ENCODE measurements at places on chromosomes 11 and 22. TPM values are rescaled to one million over a fixed set of nuclear protein-coding genes. Genes with fewer than 3 reads are reported as not detected.

DNA sequence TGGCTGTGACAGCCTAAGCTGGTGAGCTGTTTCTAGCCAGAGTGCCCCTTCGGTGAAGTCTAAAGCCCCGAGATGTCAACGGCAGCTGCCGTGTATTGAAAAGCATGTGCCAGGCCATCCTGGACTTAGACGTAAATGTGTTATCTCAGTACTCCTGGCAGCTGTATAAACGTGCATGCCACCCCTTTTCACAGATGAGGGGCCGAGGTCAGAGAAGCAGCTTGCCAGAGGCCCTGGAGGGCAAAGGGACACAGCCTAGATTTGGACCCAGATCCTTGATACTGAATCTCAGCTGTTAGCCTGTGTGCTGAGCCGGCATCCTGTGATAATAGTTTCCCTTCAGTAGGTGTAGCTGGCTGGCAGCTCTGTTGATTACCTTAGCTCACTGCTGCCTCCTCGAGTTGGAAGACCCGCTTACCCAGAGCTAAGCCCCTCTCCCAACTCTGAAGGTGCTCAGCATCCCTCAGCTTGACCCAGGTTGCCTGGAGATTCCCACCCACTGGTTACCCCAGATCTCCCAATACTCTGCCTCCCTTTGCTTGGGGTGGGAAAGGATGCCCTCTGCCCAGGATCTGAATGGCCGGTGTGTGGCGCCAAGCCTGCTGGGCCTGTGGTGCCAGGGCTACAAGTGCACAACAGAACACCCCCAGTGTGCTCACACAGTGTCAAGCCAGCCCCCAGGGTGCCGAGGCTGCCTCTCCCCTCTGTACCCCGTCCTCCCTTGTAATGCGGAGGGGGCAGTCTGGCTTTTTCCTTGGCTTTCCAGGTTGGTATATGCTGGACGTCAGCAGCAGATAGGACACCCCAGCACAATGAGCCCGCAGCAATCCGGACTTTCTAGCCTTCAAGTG, 59.8 kb upstream of the WNT7B start:
- H3K27me3 ChIP-seq: no peaks in the 10 kb centered on the region
- H3K36me3 ChIP-seq: no peaks in the 10 kb centered on the region
- H3K27ac ChIP-seq: peak overlapping the region; percentile 92

- H3K4me3 ChIP-seq: no peak overlapping the region
- no peak overlapping the region for H3K27ac ChIP-seq
- H3K4me1 ChIP-seq: no peaks in the 10 kb centered on the region
- DNase-seq: no peak
- H3K27me3 ChIP-seq: peaks cover 4% of the 10 kb centered on the region
These were observed 700 bp downstream of the C22orf31 start for GRCh38 chr22:29060931-29061330.

DNA sequence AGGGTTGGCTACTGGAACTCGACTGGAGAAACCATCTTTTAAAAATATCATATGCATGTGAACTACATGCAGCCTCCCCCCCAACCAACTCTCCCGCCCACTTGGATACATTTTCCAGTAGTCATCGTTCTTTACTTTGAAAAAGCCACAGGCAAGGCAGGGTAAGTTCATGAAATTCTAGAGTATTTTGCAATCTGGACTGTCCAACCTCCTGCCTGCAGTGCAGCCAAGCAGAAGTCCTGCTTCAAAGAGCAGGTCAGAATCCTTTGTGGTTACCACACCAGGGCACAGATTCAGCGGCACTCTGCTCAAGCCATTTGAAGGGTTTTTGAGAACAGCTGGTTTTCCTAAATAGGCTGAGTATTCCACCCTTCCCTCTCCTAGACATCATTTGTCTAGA, 12.1 kb downstream of the ELF5 start:
- H3K36me3 ChIP-seq: no peaks in the 10 kb centered on the region
- H3K27me3 ChIP-seq: no peaks in the 10 kb centered on the region
- DNase-seq: peak; percentile 97
- H3K27ac ChIP-seq: peak overlapping the region; percentile 78

- no peaks in the 10 kb centered on the region for H3K4me1 ChIP-seq
- peaks cover 2% of the 10 kb centered on the region for H3K27me3 ChIP-seq
- no peak overlapping the region for H3K4me3 ChIP-seq
- H3K36me3 ChIP-seq: no peaks in the 10 kb centered on the region
- no peak overlapping the region for H3K27ac ChIP-seq
- no peak for DNase-seq
These were observed 640 bp upstream of the VSIG10L2 start for GRCh38 chr11:125945011-125945796.

GRCh38 chr11:60482361-60482760, 10.2 kb upstream of the MS4A12 start:
- H3K4me3 ChIP-seq: no peak overlapping the region
- H3K27me3 ChIP-seq: no peaks in the 10 kb centered on the region
- no peaks in the 10 kb centered on the region for H3K4me1 ChIP-seq
- H3K27ac ChIP-seq: no peak overlapping the region
- DNase-seq: no peak
- H3K36me3 ChIP-seq: no peaks in the 10 kb centered on the region

DNA sequence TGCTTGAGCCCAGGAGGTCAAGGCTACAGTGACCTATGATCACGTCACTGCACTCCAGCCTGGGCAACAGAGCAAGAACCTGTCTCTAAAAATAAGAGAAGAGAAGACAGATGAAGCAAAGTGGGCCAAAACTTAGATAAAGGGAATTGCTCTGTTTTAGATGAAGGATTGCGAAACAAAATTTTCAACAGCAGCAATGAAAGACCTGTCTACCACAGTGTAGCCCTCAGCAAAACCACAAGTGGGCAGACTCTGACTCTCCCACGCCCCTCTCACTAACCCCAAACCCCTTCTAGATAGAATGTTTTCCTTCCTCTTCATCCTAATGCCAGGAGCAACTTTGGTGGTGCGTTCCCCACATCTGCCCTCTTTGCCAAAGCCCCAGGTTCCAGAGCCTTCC, 105.6 kb upstream of the ALDH3B2 start:
- no peak overlapping the region for H3K27ac ChIP-seq
- H3K4me3 ChIP-seq: no peak overlapping the region
- H3K4me1 ChIP-seq: no peaks in the 10 kb centered on the region
- no peaks in the 10 kb centered on the region for H3K36me3 ChIP-seq

DNA sequence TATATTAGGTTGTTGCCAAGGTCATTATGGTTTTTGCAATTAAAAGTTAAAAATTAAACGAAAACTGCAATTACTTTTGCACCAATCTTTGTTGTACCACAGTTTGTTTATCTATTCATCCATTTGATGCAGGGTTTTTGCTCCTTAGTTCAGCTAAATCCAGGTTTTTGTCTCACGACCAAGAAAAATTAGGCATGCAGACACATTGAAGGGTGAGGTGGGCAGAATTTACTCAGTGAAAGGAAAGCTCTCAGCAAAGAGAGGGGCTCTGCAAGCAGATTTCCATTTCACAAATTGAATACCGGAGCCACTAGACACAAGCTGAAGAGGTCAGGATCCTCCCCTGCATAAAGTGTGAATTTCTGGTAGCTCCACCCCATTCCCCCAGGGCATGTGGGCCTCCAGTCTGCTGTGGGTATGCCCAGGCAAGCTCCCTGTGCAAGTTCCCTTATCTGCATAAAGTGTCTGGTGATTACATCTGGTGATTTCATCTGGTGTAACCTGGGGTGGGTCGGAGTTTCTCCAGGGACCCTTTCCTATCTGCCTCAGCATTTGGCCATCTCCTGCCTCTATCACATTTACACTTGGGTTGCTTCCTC, 33.3 kb downstream of the APOL6 start:
- H3K4me1 ChIP-seq: no peaks in the 10 kb centered on the region
- H3K27ac ChIP-seq: no peak overlapping the region

DNA sequence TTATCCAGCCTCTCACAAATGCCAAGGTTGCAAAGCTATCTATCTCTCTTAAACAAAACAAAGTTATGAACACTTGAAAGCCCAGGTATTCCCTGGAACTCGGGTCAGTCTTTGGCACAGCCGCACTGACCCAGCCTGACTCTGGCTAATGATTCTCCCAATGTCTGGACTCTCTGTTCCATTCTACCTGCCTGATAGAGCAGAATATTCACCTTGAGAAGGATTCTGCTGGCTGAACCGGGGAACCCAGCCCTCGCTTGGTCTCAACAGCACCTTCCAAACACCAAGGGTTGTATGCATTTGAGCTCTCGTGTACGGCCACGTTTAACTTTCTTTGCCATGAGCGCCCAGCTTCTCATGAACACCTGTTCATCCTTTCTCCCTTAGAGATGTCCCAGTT, 116.8 kb downstream of the ZBTB16 start:
- no peaks in the 10 kb centered on the region for H3K4me1 ChIP-seq
- no peak for DNase-seq
- no peaks in the 10 kb centered on the region for H3K36me3 ChIP-seq
- H3K27me3 ChIP-seq: peaks cover 76% of the 10 kb centered on the region

GRCh38 chr11:44877571-44878497, 72.8 kb downstream of the TP53I11 start:
- peaks cover 7% of the 10 kb centered on the region for H3K4me1 ChIP-seq
- peak; percentile 10 for DNase-seq
- no peak overlapping the region for H3K4me3 ChIP-seq
- no peak overlapping the region for H3K27ac ChIP-seq
- H3K36me3 ChIP-seq: no peaks in the 10 kb centered on the region
- peaks cover 62% of the 10 kb centered on the region for H3K27me3 ChIP-seq

DNA sequence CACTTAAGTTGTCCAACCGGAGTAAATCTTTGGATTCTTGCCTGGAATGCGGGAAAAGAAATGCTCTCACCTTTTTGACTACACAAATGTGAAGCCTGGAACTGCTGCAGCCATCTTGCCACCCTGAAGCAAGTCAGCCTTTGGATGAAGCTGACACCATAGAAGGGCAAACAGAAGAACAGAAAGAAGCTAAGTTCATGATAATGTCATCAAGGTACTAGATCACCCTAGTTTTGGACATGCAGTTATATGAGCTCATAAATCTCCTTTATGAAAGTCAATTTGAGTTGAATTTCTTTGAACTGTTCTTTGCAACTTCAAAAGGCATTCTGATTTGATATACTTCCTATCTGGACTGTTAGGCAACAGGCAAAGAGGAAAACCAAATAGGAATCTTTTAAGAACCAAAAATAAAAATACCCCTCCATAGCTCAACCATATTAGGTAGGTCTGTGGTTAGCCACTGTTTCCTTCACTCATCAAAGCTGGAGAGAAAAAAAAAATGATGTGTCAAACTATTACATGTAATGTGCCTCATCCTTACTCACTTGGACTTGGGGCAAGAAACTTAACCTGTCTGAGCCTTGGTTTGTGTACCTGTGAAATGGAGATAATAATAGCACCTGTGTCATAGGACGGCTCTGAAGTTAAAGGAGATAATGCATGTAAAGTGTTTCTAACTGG, 91.9 kb downstream of the WT1 start:
- no peak for DNase-seq
- H3K4me1 ChIP-seq: no peaks in the 10 kb centered on the region
- H3K4me3 ChIP-seq: no peak overlapping the region
- H3K36me3 ChIP-seq: no peaks in the 10 kb centered on the region
- H3K27ac ChIP-seq: no peak overlapping the region

- no peak for DNase-seq
- no peak overlapping the region for H3K4me3 ChIP-seq
- no peak overlapping the region for H3K27ac ChIP-seq
- no peaks in the 10 kb centered on the region for H3K27me3 ChIP-seq
These were observed 622.7 kb downstream of the METTL15 start for GRCh38 chr11:28730889-28731288.

- no peaks in the 10 kb centered on the region for H3K36me3 ChIP-seq
- peaks cover 5% of the 10 kb centered on the region for H3K27me3 ChIP-seq
- peak; percentile 51 for DNase-seq
- H3K27ac ChIP-seq: peak overlapping the region; percentile 90
- H3K4me1 ChIP-seq: peaks cover 23% of the 10 kb centered on the region
These were observed 10.2 kb downstream of the YPEL4 start for GRCh38 chr11:57639321-57640067.

GRCh38 chr11:61092908-61093763, 9.2 kb upstream of the CD5 start:
- peaks cover 2% of the 10 kb centered on the region for H3K27me3 ChIP-seq
- H3K4me1 ChIP-seq: no peaks in the 10 kb centered on the region
- H3K36me3 ChIP-seq: no peaks in the 10 kb centered on the region
- no peak for DNase-seq
- no peak overlapping the region for H3K4me3 ChIP-seq
- no peak overlapping the region for H3K27ac ChIP-seq

GRCh38 chr22:25148149-25148691, 51.4 kb upstream of the CRYBB3 start:
- H3K27ac ChIP-seq: no peak overlapping the region
- no peaks in the 10 kb centered on the region for H3K4me1 ChIP-seq
- no peak for DNase-seq
- H3K27me3 ChIP-seq: no peaks in the 10 kb centered on the region
- H3K36me3 ChIP-seq: no peaks in the 10 kb centered on the region

- H3K4me1 ChIP-seq: no peaks in the 10 kb centered on the region
- H3K27me3 ChIP-seq: no peaks in the 10 kb centered on the region
- H3K27ac ChIP-seq: no peak overlapping the region
- no peak for DNase-seq
These were observed 484.0 kb downstream of the ETS1 start for GRCh38 chr11:128103278-128103873.

DNA sequence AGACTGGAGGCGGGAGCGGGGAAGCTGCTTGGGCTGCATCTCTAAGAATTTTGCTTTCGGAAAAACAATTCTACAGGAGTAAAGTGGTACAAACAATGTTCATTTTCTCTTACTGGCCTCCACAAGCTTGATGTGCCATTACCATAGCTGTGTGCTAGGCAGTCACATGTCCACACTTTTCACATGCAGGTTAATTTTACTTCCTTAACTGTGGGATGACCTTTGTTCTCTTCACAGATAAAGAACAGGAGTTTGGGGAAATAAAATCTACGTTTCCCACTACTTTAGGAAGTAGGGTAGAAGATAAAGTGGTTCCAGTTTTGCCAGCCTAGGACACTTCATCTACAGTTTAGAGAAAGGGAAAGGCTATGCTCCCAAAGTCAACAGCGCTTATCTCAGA, 327.2 kb upstream of the NARS2 start:
- no peak for DNase-seq
- no peak overlapping the region for H3K27ac ChIP-seq
- H3K27me3 ChIP-seq: no peaks in the 10 kb centered on the region
- H3K4me3 ChIP-seq: no peak overlapping the region
- peaks cover 3% of the 10 kb centered on the region for H3K36me3 ChIP-seq
- H3K4me1 ChIP-seq: no peaks in the 10 kb centered on the region

GRCh38 chr11:46686886-46687795, 13.3 kb downstream of the ARHGAP1 start:
- no peaks in the 10 kb centered on the region for H3K27me3 ChIP-seq
- no peak overlapping the region for H3K4me3 ChIP-seq
- H3K36me3 ChIP-seq: peaks cover 13% of the 10 kb centered on the region
- peak; percentile 82 for DNase-seq
- peaks cover 10% of the 10 kb centered on the region for H3K4me1 ChIP-seq
- peak overlapping the region; percentile 35 for H3K27ac ChIP-seq

- no peak for DNase-seq
- H3K27me3 ChIP-seq: no peaks in the 10 kb centered on the region
- peaks cover 14% of the 10 kb centered on the region for H3K4me1 ChIP-seq
- no peak overlapping the region for H3K27ac ChIP-seq
- H3K36me3 ChIP-seq: no peaks in the 10 kb centered on the region
- no peak overlapping the region for H3K4me3 ChIP-seq
These were observed 346.5 kb upstream of the SYN3 start for GRCh38 chr22:33404723-33405122.

SPI1 gene
- not detected for total RNA-seq

TNNT3 gene
- not detected for total RNA-seq

ARHGAP20 gene
- 0.11 TPM for total RNA-seq

FGF4 gene
- not detected for total RNA-seq

OR8A1 gene
- total RNA-seq: not detected

OSM gene
- not detected for total RNA-seq

CSNK2A3 gene
- 1.7 TPM for total RNA-seq

PATE4 gene
- total RNA-seq: not detected

EFCAB6 gene
- 1.6 TPM for total RNA-seq
